Right renal pelvis (tissue), 4 donors: ENCODE measurements at places on chromosomes 1 and 21. TPM values are rescaled to one million over a fixed set of nuclear protein-coding genes. Genes with fewer than 3 reads are reported as not detected.

Gene TMCC2
- polyA plus RNA-seq = 8.3 TPM

Gene TRAPPC3
- polyA plus RNA-seq = 66.6 TPM

Gene HPDL
- polyA plus RNA-seq = 4.2 TPM

Gene OR11L1
- polyA plus RNA-seq = not detected

Gene C1QC
- polyA plus RNA-seq = 15.1 TPM

Gene KRTAP19-3
- polyA plus RNA-seq = not detected

Gene LENEP
- polyA plus RNA-seq = 0.43 TPM

DNA sequence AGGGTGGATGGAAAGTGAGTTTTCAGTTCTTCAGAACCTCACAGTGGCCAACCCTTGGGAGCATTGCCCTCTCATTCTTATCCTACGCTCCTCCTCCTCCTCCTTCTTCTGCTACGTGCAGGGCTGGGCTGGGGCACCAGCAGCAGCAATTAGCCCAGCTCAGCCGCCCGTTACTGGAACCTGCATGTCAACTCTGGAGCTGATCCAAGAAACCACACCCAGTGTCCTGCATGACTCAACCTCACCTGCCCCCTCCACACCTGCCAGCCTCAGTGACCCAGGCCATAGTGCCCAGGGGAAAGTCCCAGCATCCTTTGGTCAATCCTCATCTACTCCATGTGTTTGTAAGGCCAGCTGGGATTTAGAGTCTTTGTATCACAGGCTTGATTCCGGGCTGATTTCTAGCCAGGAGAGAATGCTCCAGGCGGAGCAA, 12.6 kb downstream of the ELF3 start:
- DNase-seq = no peak

DNA sequence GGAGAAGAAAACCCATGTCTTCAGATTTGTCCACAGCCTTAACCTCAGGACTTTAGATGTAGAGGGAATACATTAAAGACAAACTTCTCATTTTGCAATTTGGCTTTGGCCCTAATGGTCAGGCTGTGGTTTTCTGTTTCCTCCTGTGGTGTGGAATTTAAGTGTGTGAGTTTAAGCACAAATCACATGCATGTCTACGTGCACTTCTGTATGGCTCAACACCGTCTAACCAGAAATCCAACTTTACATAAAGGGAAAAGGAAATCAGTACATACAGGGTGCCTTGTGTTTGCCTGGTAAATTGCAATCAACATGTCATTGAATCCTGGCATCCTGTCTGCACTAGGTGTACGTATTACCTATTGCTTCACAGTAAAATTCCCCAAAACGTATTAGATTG, 1.2 kb upstream of the ZNF124 start:
- DNase-seq = no peak

DNA sequence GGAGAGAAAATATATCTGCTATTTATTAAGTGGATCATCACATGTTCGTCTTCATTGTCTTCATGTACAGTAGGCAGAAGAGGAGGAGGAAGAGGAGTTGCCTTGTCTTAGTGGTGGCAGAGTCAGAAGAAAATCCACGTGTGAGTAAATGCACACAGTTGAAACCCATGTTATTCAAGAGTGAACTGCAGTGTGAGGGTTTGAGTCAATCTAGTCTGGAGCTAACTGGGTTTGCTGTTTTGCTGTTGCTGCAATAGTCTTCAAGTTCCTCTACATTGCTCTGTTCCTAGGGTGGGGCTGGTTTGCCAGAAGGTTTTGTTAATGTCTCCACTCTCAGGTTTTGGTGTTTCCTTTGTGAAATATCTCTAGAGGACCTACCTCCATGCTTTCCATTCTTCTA, 3.1 kb upstream of the CD1A start:
- no peak for DNase-seq

GRCh38 chr1:34973326-34973725, 11.8 kb downstream of the TMEM35B start:
- DNase-seq = no peak

DNA sequence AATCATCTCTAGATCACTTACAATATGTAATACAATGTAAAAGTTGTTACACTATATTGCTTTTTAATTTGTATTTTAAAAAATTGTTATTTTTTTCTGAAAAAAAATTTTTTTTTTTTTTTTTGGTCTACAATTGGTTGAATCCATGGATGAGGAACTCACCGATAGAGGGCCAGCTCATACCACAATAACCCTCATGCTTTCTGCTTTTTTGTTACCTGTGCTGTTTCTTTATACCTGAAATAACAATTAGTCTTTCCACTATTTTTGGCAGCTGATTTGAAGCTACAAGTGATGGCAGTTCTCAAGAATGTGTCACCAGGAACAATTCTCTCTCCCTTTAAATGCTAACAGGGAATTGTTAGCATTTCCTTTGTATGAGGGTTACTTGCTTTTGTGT, 12.0 kb downstream of the SMG7 start:
- DNase-seq = no peak

GRCh38 chr1:209618756-209619420, 33.3 kb downstream of the LAMB3 start:
- no peak for DNase-seq

DNA sequence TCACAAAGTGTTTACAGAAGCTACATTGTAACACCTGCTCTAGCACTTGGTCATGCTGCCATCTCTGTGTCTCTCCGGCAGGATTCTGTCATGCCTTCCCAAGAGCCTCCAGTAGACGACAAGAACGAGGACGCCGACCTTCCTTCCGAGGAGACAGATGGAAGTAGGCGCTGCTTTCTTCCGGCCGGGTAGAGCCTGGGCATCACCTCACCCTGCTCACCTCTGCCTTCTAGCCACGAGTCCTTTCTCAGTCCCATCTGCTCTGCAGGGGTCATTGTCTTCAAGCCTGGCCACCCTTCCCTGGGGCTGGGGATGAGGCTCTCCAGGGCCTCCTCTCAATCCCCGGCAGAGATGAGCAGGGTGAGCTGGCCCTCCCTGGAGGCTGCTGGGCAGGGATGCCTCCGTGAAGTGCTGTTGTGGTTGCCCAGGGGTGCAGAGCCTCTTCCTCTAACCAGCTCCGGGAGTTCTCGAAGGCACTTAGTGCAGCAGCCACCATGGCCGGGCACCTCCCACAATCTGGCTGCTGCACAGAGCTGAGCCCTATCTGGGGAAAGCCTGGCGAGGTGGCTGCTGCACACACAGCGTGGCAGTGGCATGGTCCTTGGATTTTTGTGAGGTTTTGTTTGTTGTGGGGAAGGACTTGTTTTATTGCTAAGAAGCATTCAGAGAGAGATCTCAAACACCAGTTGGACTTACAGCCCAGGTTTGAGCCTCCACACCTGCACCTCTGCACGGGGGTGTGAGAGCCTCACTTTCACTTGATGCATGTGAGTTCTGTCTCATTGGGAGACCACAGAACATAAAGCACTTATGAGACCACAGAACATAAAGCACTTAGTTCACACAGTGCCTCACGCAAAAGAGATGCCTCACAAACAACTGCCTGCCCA, 48.4 kb downstream of the FAAP20 start:
- no peak for DNase-seq

DNA sequence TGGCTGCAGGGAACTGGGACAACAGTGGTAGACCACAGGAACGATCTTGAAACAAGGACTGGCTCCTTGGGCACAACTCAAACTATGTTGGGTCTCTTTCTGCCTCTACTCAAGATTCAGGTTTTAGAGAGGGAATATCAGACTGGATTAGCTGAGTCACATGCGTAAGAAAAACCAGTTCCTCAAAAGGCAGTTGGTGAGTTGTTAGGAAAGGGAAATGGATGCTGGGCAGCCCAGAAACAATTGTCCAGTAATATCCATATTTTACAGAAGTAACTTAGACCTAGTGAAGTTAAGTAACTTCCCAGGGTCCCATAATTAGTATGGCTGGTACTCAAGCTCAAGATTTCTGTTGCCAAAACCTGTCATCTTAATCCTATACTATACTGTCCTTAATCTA, 27.0 kb upstream of the TMEM39B start:
- no peak for DNase-seq

GRCh38 chr1:160359559-160360226, 7.2 kb upstream of the NHLH1 start:
- DNase-seq = no peak

DNA sequence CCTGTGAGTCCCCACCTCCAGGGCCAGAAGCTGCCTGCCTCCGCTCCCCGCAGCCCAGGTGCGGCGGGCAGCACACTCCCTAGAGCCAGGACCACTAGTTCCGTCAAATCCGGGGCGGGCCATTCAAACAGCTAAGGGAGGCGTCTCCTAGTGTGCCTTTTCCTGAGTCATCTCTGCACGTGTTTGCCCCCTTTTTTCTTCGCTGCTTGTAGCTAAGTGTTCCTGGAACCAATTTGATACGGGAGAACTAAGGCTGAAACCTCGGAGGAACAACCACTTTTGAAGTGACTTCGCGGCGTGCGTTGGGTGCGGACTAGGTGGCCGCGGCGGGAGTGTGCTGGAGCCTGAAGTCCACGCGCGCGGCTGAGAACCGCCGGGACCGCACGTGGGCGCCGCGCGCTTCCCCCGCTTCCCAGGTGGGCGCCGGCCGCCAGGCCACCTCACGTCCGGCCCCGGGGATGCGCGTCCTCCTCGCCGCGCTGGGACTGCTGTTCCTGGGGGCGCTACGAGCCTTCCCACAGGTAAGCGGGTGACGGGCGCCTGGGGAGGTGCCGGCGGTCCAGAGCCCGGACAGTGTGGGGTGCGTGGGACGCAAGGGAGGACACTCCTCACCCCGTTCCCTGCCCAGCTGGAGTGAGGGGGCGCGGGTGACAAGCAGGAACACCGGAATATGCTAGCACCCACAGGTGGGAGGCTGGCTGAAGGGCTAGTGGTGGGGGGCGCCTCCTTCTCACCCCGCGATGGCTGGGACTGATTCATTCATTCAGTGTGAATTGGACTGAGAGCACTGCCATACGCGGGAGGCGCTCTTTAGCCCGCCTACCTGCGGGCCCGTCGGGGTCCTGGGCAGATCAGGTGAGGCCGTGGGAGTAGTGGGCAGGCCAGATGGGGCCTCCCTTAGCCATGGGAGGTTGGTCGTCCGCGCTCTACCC, at the start of gene TNFRSF8:
Gene TNFRSF8, plus strand, starts transcription at position 163 of the 932 bp plus-strand sequence. Its CDS starts 296 bp downstream, at position 459.
- no peak for DNase-seq

DNA sequence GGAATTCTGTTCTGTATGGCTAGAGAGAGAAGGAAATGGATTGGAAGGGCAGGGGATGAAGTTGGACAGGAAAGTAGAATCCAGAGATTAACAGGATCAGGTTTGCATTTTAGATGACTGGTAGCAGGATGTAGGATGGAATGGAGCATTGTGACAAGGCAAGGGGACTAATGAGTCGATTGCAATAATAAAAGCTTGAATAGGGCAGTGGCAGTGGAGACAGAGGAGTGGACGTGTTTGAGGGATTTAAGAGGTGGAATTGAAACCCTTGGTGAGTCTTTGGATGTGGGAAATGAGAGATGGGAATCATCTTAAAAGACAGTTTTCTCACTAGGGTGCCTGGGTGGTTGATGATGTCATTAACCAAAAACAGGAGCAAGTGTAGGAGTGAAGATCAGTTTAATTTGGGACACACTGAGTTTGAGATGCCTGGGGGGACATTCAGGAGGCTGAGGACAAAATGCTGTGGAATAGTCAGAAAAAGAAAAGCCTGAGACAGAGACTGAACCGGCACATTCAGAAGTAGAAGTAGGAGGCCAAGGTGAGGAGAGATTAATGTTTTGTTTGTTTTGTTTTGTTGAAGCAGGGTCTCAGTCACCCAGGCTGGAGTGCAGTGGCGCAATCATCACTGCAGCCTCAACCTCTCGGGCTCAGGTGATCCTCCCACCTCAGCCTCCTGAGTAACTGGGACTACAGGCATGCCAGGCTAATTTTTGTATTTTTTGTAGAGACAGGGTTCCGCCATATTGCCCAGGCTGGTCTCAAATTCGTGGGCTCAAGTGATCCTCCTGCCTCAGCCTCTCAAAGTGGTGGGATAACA, 29.1 kb upstream of the C1orf146 start:
- DNase-seq = no peak

DNA sequence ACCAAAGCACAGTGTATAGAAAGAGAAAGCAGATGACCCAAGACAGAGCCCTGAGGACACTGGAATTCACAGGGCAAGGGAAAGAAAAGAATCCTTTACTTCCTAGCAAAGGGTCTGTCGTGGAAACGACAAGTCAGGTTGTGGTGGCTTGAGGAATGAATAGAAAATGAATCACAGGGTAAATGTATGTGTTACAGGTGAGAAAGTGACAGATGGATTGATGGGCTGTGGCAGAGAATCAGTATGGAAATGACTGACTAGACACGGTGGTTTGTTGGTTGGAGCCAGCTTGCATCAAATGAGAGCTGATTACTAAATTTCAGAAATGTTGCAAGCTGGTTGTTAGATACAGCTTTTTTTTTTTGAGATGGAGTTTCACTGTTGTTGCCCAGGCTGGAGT, 46.9 kb downstream of the PTP4A2 start:
- DNase-seq = no peak

- no peak for DNase-seq
These were observed 6.3 kb downstream of the TMEM234 start for GRCh38 chr1:32215629-32216480.

DNA sequence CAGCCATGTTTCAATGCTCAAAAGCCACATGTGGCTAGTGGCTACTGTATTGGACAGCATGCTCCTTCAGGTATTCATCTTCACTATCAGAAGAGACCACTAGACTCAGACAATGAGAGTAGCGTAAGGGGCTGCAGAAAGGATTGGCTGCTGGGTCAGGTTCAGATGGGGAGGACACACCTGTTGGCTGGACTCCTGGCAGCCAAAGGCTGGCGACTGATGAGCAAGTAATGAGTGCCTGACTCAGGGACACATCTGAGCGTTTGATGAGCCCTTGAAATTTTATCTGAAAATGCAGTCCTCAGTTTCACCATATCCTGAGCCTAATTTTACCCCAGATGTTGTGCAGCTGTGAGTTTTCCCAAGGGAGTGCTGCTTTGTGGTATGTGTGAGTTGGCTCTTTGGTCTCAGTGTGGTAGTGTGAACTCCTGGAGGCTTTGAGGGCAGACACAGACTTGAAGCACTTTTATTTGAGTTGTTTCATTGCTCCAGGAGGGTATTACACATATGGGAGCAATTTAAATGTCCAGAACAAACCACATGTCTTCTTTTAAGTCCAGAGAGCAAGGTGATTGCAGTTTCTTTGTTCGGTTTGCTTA, 9.6 kb downstream of the ST6GALNAC3 start:
- DNase-seq = no peak

- DNase-seq = no peak
These were observed 155.5 kb upstream of the BACE2 start for GRCh38 chr21:41012425-41012824.

- DNase-seq = no peak
These were observed 367.3 kb downstream of the SMYD3 start for GRCh38 chr1:246139745-246140182.

GRCh38 chr1:29532751-29533150, 296.4 kb downstream of the PTPRU start:
- DNase-seq = no peak

DNA sequence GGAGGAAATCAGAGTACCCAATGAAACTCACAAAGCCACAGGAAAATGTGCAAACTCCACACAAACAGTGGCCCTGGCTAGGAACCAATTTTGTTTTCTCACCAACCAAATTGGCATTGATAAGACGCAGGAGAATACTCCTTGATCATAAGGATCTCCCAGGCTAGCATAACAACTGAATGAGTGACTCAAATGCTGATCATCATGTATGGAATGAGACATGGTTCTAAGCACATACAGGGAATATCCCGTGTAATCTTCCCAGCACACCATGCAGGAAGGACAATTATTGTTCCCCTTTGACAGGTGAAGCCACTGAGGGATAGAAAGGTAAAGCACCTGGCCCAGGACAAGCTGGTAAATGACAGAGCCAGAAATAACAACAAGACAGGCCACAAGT, 180.0 kb upstream of the DUSP10 start:
- no peak for DNase-seq

GRCh38 chr1:225655509-225656258, 2.8 kb upstream of the ENAH start:
- DNase-seq = no peak
